ENCODE measurements at places on chromosomes 12 and 14.

- DNase-seq = no peak
Observed at GRCh38 chr14:72740966-72741825, 152.7 kb downstream of the DPF3 start.

DNA sequence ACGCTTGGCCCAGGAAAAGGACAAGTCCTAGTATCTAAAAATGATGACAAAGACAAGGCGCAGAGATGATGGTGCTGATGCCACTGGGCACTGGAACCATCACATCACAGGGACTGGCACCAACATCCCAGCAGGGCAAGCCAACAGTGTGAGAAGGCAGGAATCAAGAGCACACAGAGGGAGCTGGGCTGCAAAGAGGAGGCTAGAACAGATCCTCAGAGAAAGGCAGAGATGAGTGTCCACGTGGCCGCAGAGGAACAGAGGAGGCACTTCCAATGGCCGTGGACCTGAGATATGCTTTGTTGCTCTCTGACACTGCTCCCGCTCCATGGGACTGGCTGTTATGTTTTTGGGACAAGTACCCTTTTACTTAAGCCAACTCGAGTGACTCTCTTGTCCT is 17.9 kb downstream of the FOXN3 start:
- no peak for DNase-seq

DNA sequence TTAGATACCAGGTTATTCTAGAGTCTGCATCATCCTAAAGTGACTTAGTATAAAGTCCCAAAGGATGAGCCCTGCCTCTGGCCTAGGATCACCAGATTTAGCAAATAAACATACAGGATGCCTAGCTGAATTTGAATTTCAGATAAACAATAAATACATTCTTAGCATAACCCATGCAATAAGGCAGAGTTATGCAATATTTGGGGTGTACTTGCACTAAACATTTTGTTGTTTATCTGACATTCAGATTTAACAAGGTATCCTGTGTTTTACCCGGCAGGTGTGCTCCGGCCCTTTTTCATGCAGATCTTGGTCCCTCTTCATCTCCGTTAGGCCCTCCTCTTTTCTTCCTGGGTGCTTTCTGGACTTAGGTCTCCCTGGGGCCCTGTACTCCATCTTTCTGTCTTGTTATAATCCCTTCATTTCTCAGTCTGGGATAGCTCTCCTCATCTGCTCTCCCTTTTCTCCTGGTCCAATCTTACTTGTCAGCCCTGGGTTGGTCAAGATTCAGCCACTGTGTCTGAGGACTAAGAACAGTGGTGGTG is 18.1 kb upstream of the SMOC1 start:
- no peak for DNase-seq

- no peak for DNase-seq
Observed at GRCh38 chr14:28406196-28406595, 360.4 kb upstream of the FOXG1 start.

GRCh38 chr12:107468182-107468581 is 217.4 kb upstream of the PWP1 start:
- no peak for DNase-seq

DNA sequence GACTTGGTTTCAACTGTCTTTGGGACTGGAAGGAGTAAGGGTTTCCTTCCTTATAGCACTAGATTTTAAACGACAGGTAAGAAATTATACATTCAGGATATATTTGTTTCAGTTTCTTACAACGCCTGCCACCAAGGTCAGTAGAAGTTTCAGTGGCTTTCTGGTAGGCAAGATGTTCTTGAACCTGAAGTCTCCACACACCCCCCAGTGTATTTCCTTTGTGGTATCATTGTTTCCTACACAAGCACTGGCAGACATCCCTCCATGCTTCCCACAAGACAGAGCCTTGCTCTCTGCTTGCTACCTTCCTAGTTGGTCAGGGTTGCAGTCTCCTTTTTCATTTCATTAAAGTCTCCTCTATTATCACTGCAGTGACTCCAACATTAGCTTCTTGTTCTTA is 283.1 kb downstream of the FLRT2 start:
- no peak for DNase-seq

DNA sequence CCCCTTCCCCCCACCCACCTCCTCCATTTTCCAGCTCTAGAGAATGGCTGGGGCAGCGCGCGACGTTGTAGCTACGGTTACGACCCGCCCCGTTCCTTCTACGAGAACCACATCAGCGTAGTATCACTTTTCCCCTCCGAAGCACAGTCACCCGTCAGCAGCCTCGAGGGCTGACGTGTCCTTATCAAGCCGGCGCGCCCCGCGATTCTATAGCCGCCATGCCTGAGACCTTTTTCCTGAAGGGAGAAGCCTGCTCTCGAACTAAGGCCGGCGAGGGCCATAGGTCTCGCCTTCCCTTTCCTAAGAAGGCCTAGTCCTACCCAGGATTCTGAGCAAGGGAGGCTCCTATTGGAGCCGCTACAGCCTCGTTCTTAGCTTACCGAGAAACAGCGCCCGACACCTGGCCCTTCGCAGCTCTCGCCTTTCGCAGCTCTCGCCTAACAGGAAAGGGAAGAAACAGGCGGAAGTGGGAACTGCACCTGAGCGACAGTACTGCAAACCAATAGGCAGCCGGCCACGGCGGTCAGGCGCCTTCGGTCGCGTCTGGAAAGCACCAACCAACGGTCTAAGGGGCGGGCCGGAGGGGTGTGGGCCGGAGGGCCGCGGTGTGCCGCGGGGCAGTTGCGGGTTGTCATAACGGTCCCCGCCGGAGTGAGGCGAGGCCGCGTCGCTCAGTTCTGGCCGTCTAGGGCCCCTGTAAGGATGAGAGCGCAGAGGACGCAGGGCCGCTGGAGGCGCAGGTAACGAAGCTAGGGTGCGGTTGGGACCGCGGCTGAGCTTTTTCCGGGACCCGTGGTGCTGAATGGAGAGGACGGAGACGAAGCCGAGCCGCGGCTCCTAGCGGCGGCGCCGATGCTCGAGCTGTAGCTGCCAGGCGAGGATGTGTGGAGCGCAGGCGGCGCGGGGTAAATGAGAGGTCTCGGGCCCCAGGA is at the start of the genes MGAT2 and RPL36AL:
Gene MGAT2, plus strand, starts transcription at position 618 of the 932 bp plus-strand sequence. CDS start 470 bp downstream, outside the sequence.
Gene RPL36AL, minus strand, starts transcription at position 445 of the 932 bp plus-strand sequence. CDS start 1,522 bp downstream, outside the sequence.
- DNase-seq = peak; percentile 95

DNA sequence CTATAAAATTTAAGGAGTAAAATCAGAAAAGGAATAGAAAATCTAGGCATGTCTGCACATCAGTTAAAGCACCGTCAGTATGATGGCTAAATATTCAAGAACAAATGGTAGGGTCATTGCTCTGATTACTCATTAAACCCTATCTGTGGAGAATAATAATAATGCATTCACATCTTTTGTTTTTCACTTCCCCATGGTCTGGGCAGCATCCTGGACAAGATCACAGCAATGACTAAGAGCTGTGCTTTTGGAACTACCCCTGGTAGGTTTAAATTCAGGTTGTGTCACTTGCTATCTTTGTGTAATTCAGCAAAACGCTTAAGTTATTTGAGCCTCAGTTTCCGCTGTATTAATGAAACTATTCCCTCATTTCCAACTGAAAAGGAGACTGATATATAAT is 33.1 kb downstream of the C12orf42 start:
- no peak for DNase-seq

DNA sequence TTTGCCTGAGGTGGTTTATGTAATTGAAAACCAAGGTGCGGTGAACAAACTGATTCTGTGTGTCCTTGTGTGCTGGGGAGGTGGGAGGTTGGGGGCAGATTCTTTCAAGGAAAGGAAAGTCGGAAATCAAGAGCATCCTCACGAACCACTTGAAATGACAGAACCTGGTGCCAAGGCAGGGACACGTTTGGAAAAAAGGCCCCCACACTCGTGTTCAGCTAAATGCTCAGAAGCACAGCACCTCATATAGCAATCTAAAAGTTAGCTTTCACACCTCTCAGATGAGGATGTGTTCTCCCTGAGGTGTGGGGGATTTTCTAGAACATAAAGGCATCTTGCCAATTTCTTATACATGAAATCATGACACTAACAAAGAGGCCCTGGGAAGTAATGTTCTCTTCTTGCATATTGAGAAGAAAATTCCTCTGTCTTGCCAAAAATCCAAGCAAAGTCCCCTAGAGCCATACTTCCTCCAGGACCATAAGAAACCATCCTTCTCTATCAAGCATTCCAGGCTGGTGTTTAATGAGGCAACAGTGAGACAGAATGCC is 119.6 kb downstream of the PLXNC1 start:
- DNase-seq = no peak

GRCh38 chr12:89525305-89525823 is 483 bp downstream of the POC1B start:
- peak; percentile 31 for DNase-seq

DNA sequence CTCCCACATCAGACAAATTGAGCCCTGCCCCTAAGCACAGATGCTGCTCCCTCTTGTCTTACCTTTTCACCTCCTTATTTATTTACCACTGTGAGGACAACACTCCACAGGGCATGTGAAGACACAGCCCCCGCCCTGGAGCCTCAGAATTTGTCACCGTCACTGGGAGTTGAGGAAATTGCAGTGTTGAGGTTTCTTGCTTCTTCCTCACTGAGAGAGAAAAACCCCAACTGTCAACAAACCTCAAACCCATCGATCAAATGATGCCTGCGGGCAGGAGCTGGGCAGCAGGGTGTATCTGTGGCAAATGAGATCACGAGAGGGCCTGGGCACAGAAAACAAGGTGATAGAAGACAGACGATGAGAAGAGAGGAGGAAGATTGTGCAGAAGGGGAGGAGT is 30.5 kb upstream of the PLEKHG3 start:
- DNase-seq = peak; percentile 55

- DNase-seq = no peak
Observed at GRCh38 chr14:79064214-79064613, 894.0 kb downstream of the NRXN3 start.

GRCh38 chr14:103718572-103718971 is 3.0 kb downstream of the ZFYVE21 start:
- no peak for DNase-seq

DNA sequence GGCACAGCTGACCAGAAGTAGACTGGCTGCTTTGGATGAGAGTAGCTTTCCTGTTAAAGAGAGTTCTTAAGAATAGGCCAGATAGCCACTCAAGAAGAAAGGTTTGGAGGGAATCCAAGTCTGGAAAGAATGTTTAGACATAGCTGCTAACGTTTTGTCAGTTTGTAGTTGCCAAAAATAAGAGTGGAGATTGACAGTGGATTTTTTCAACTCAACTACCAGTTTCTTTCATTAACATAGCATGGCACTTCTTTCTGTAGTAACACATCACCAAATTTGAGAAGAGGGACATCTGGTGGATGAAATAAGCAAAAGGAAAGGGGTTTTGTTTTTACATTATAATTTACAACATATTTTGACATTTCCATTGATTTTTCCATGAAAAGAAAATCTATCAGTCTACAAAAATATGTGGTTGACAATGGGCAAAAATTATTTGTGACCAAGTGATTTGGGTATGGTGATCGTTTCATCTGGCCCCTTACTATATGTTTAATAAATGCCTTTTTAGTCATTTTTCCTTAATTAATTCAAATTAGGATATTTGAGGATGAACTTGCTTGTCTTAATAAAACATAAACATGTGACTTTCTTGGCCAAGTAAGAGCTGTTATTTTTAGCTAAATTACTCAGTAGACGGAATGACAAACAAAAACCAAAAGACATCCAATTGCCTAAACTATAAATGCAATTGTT is 71.1 kb downstream of the PTPRR start:
- DNase-seq = no peak

GRCh38 chr12:28097221-28097620 is 93.0 kb upstream of the CCDC91 start:
- DNase-seq = no peak

DNA sequence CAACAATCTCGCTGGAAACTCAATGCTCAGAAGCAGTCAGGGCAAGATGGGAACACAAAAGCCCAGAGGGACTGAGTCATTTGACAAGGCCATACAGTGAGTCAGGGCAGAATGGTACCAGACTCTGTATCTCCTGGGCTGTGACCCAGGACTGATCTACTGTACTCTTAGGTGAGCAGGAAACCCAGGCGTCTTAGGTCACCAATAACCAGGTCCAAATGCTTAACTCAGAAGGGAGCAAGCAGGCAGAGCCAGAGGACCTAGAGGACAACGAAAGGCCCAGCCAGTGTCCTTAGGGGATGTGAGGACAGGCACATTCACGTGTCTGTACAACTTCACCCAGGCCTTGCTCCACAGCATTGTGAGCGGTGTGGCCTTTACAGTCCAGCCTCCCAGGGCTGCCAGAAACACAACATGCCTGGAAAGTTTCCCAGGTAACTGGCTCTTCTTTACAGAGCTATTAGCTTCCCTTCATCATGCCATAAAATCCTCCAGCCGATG is 69.9 kb downstream of the ARL6IP4 start:
- DNase-seq = no peak

Measured in CD4-positive, alpha-beta T cell treated with Interferon gamma for 1 hour (primary cell).